ENCODE measurements at places on chromosomes 7 and 10.

DNA sequence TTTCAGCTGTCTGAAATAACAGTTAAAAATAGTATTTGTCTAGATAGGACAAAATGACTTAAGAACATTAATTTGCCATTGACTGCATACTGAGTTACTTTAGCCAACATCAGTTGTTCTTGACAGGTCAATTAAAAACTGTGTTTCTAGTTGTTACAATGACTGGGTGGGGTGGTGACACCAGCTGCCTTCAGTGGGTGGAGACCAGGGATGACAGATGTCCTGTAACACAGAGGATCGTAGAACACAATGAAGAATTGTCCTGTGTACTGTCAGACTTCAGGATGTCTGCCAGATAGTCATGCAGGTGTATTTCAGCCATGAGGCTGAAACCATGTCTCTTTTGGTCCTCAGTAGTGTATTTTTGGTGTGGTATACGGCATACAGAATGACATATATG, 24.4 kb downstream of the TRUB1 start:
- no peak for DNase-seq

GRCh38 chr10:6748981-6749635, 169.0 kb upstream of the PRKCQ start:
- no peak for DNase-seq

DNA sequence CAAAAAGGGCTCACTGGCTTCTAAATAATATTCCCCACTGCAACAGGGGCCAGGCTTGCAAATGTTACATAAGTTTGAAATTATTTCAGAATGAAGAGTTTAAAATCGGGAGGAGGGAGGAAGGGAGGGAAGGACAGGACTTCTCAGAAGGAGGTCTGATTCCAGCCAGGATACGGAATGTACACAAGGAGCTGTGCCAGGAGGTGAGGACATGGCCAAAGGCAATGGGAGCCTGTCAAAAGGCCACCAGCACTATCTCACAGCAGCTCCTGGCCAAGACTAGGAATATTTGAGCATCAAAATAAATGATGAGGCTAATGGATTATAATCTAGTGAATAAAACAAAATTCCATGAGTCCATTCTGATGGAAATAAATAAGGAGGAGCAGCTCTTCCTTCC, 18.6 kb upstream of the DRGX start:
- DNase-seq = no peak

DNA sequence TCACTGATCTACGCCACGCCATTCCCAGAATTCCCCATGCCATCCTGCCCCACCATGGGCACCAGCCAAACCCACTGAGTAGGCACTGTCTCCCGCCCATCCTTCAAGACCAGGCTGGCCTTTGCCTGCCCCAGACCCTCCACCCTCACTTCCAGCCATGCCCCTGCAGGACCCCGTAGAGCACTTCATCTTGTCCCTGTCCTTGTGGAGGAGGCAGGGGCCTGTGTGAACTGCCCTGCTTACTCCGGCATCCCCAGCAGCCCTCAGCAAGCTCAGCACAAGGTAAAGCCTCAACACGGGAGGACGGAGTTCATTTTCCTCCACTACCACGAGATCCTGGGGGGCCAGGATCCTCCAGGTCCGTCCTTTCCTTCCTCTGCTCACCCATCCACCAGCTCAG, 577.7 kb downstream of the PTPRN2 start:
- no peak for DNase-seq

- no peak for DNase-seq
Observed at GRCh38 chr7:78052112-78052511, 253.5 kb downstream of the PHTF2 start.

Measured in activated CD4-positive, alpha-beta T cell treated with anti-CD3 and anti-CD28 coated beads, Interleukin-10, Interleukin-2, amounts not matched to agents 100 ng/mL and 50 ng/mL, durations not matched to agents 16 hours and 8 hours (primary cell).